ENCODE measurements at places on chromosomes 6 and 20. TPM values are rescaled to one million over a fixed set of nuclear protein-coding genes. Genes with fewer than 3 reads are reported as not detected.
A peak's percentile ranks its signal among the peaks of the same experiment; 100 is the strongest.

GRCh38 chr20:1894951-1895673 is at the start of gene SIRPA:
Gene SIRPA, plus strand, starts transcription at chr20:1895407. Its CDS starts 41 bp downstream, at chr20:1895448.
- no peaks in the 10 kb centered on the region for H3K36me3 ChIP-seq
- peaks cover 36% of the 10 kb centered on the region for H3K4me1 ChIP-seq
- peak; percentile 66 for DNase-seq
- no peak within 1 kb of the TSS for H3K27ac ChIP-seq
- peaks cover 42% of the 10 kb centered on the region for H3K27me3 ChIP-seq

DNA sequence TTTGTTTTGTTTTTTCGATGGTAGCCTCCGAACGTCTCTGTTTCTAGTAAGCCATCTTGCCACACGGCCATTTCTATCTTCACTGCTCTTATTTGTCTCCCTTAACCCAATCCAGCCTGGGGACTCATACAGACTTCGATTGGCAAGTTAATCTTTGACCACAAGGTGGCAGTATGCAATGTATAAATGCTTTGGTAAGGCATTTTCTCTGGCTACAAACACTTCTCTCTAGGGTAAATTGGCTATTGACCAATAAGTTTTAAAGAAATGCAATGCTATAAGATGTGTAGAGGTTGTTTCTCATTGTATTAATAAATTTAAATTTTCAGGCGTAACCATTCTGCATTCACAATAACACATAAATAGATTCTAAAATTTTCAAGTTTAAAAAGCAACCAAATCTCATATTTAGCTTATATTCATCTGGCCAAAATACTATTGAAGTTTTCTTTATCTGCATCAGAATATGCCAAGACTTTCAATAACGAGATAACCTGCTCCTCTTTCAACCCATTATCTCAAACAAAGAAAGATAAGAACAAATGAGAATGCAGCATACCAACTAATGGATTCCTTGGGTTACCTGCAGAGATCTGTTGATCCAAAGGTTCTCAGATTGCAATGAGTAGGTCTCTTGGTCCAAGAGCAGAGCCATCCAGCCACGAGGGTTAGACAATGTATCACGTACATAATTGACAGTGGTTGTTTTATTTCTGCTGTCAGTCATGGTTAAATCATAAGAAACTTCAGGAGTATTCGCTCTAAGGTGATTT is 231.9 kb downstream of the PKHD1 start:
- no peaks in the 10 kb centered on the region for H3K27me3 ChIP-seq
- no peak overlapping the region for H3K4me3 ChIP-seq
- peak; percentile 93 for DNase-seq
- H3K36me3 ChIP-seq = no peaks in the 10 kb centered on the region

The PCSK2 gene
- total RNA-seq = 0.07 TPM

GRCh38 chr6:31547727-31548543 is 527 bp downstream of the NFKBIL1 start:
- H3K4me1 ChIP-seq = peaks cover 16% of the 10 kb centered on the region
- H3K27ac ChIP-seq = peak overlapping the region; percentile 27
- peak overlapping the region; percentile 51 for H3K4me3 ChIP-seq
- no peaks in the 10 kb centered on the region for H3K27me3 ChIP-seq

DNA sequence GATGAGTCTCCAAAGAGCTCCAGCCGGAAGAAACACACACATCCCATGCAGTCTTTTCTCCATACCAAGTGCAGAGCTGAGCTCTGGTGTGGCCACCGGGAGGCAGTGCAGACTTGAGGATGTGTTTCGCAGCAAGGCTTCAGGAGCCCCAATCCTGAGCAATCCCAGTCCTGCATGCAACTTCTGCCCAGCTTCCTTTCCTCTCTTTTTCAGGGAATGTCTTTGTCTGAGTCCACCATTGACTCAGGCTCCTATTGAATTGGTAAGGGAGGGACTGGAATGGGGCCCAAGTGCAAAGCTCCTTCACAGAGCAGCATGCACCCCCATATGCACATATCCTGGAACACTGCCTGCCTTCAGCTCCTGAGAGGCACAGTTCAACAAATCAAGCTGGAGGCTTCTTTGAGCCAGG is 50.5 kb upstream of the ASIP start:
- peak; percentile 89 for DNase-seq
- H3K4me1 ChIP-seq = peaks cover 25% of the 10 kb centered on the region
- H3K36me3 ChIP-seq = no peaks in the 10 kb centered on the region
- no peak overlapping the region for H3K4me3 ChIP-seq

- H3K27me3 ChIP-seq = no peaks in the 10 kb centered on the region
- H3K4me1 ChIP-seq = no peaks in the 10 kb centered on the region
- no peak overlapping the region for H3K4me3 ChIP-seq
Observed at GRCh38 chr6:83292900-83293843, 100.0 kb downstream of the RWDD2A start.

The TRIM31 gene
- not detected for total RNA-seq

GRCh38 chr20:8525017-8525343 is 392.9 kb downstream of the PLCB1 start:
- H3K27me3 ChIP-seq = no peaks in the 10 kb centered on the region
- H3K4me3 ChIP-seq = no peak overlapping the region
- no peaks in the 10 kb centered on the region for H3K4me1 ChIP-seq
- H3K27ac ChIP-seq = no peak overlapping the region

DNA sequence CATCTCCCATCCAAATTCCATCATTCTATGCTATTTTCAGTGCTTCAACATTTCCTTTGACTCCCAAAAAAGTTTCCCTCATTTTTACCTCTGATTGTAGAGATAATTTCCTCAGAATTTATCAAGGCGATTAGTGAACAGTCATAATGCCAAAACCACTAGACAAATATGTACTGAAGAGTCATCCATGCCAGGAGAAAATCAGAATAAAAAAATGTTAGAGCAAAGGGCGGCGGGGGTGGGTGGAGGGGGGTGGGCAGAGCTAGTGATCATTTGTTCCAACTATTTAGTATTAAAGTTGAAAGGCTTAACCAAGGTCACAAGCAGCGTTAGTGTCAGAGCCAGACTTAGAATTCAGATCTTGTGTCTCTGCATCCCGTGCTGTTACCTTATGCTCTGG is 5.3 kb upstream of the ADGRF5 start:
- H3K4me1 ChIP-seq = no peaks in the 10 kb centered on the region
- no peak overlapping the region for H3K27ac ChIP-seq
- no peak overlapping the region for H3K4me3 ChIP-seq
- no peaks in the 10 kb centered on the region for H3K27me3 ChIP-seq

- no peaks in the 10 kb centered on the region for H3K4me1 ChIP-seq
- no peak for DNase-seq
- no peaks in the 10 kb centered on the region for H3K27me3 ChIP-seq
Observed at GRCh38 chr20:2385496-2385895, 4.8 kb downstream of the TGM6 start.

GRCh38 chr20:50113420-50114224 is 672 bp upstream of the UBE2V1 start:
- peaks cover 24% of the 10 kb centered on the region for H3K4me1 ChIP-seq
- no peaks in the 10 kb centered on the region for H3K27me3 ChIP-seq
- H3K4me3 ChIP-seq = peak overlapping the region; percentile 93
- DNase-seq = no peak
- H3K27ac ChIP-seq = peak overlapping the region; percentile 80

The LAMP5 gene
- 3.2 TPM for total RNA-seq

- H3K27ac ChIP-seq = no peak overlapping the region
- H3K36me3 ChIP-seq = no peaks in the 10 kb centered on the region
- no peak overlapping the region for H3K4me3 ChIP-seq
- H3K27me3 ChIP-seq = no peaks in the 10 kb centered on the region
- no peak for DNase-seq
Observed at GRCh38 chr6:44735630-44735963, 348.1 kb downstream of the CDC5L start.

DNA sequence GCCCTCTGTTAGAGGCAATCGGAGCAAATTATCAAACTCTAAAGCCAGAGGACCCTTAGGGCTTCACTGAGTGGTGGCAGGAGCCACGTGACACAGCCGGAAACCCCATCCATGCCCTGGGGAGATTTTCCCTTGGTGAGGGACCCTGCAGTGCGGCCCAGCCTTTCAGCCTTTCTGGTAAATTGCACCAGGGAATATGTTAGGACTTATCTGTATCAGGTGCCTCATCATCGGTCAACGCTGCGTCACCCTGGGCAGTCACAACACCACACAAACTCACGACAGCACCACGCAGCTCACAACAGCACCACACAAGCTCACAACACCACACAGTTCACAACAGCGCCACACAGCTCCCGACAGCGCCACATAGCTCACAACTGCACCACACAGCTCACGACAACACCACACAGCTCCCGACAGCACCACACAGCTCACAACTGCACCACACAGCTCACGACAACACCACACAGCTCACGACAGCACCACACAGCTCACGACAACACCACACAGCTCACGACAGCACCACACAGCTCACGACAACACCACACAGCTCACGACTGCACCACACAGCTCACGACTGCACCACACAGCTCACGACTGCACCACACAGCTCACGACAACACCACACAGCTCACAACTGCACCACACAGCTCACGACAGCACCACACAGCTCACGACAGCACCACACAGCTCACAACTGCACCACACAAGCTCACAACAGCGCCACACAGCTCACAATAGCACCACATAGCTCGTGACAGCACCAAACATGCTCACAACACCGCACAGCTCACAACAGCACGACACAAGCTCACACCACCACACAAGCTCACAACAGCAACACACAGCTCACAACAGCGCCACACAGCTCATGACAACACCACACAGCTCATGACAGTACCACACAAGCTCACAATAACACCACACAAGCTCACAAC is 199.0 kb downstream of the DLL1 start:
- H3K4me1 ChIP-seq = peaks cover 14% of the 10 kb centered on the region
- no peak for DNase-seq
- no peak overlapping the region for H3K4me3 ChIP-seq
- H3K36me3 ChIP-seq = no peaks in the 10 kb centered on the region
- no peak overlapping the region for H3K27ac ChIP-seq

GRCh38 chr20:47825011-47825762 is 39.9 kb upstream of the SULF2 start:
- no peak overlapping the region for H3K27ac ChIP-seq
- no peak for DNase-seq
- no peaks in the 10 kb centered on the region for H3K36me3 ChIP-seq
- H3K4me3 ChIP-seq = no peak overlapping the region
- no peaks in the 10 kb centered on the region for H3K4me1 ChIP-seq

- no peaks in the 10 kb centered on the region for H3K36me3 ChIP-seq
- DNase-seq = no peak
- no peaks in the 10 kb centered on the region for H3K27me3 ChIP-seq
- H3K4me1 ChIP-seq = peaks cover 23% of the 10 kb centered on the region
- H3K4me3 ChIP-seq = no peak overlapping the region
- peak overlapping the region; percentile 79 for H3K27ac ChIP-seq
Observed at GRCh38 chr6:154758125-154758524, 24.9 kb downstream of the SCAF8 start.

- H3K36me3 ChIP-seq = no peaks in the 10 kb centered on the region
- no peaks in the 10 kb centered on the region for H3K4me1 ChIP-seq
- no peak for DNase-seq
- no peak overlapping the region for H3K4me3 ChIP-seq
Observed at GRCh38 chr6:135331002-135331401, 149.9 kb downstream of the MYB start.

DNA sequence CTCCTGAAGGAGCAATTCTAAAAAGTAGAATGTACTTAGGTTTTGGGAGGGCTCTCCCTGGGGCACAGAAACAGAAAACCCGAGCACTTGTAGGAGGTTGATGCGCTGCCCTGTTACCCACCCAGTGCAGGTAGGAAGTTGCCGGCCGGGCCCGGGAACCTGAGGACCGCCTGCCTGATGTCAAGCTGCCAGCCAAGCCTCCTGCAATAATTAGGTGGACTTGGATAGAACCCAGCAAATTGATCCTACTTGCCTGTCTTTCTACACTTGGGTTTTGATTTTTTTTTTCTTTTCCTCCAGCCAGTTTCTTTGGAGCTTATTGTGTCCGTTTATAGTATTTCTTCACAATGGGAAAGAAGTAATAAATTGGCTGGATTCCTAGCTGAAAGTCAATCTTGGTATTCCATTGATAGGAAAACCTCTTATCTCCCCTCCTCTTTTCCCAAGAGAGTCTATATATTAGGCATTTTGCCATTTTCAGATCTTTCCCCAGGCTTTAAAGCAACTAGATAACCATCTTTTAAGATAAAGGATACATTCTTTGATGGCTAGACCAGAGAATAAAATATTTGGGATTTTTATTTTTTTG is 78.3 kb upstream of the FYN start:
- H3K27ac ChIP-seq = no peak overlapping the region
- DNase-seq = no peak
- no peak overlapping the region for H3K4me3 ChIP-seq
- no peaks in the 10 kb centered on the region for H3K27me3 ChIP-seq
- H3K36me3 ChIP-seq = no peaks in the 10 kb centered on the region

The ZNF184 gene
- 13.4 TPM for total RNA-seq

The SLC22A1 gene
- 0.22 TPM for total RNA-seq

GRCh38 chr6:1581120-1581991 is 28.4 kb upstream of the FOXC1 start:
- DNase-seq = no peak
- no peaks in the 10 kb centered on the region for H3K27me3 ChIP-seq
- no peak overlapping the region for H3K27ac ChIP-seq
- H3K4me1 ChIP-seq = no peaks in the 10 kb centered on the region

The HDGFL1 gene
- not detected for total RNA-seq

Data from neural progenitor cell (in vitro differentiated cells).